CD8-positive, alpha-beta memory T cell (primary cell): ENCODE measurements at places on chromosomes 12 and 14. TPM values are rescaled to one million over a fixed set of nuclear protein-coding genes. Genes with fewer than 3 reads are reported as not detected.

DNA sequence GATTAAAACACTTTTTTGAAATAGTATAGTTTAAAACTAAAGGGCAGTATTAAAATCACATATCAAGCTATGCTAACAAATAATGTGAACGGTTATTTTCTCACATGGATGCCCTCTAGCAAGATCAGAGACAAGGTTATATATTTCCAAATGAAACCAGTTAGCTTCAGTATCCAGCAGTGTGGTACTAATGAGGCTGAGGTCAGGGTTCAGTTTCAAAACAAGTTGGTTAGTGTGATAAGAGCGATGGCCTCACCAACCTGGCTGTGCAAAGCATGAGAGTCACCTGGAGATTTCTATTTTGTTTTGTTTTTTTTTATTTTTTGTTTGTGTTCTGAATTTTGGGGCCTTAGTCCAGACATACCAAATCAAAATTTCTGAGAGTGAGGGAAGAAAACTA lies 352.2 kb upstream of the KITLG start:
- H3K4me1 ChIP-seq = no peaks in the 10 kb centered on the region
- no peaks in the 10 kb centered on the region for H3K36me3 ChIP-seq
- DNase-seq = no peak
- no peak overlapping the region for H3K27ac ChIP-seq
- H3K27me3 ChIP-seq = no peaks in the 10 kb centered on the region

GRCh38 chr14:85071447-85071846 lies 458.5 kb upstream of the FLRT2 start:
- no peaks in the 10 kb centered on the region for H3K36me3 ChIP-seq
- H3K4me1 ChIP-seq = no peaks in the 10 kb centered on the region
- no peak overlapping the region for H3K4me3 ChIP-seq

GRCh38 chr12:54723379-54724256 lies 75.5 kb upstream of the DCD start:
- no peaks in the 10 kb centered on the region for H3K27me3 ChIP-seq
- no peaks in the 10 kb centered on the region for H3K36me3 ChIP-seq
- peaks cover 3% of the 10 kb centered on the region for H3K4me1 ChIP-seq

GRCh38 chr14:22471545-22472121 lies 117.4 kb downstream of the DAD1 start:
- DNase-seq = no peak
- no peak overlapping the region for H3K4me3 ChIP-seq
- no peak overlapping the region for H3K27ac ChIP-seq
- no peaks in the 10 kb centered on the region for H3K36me3 ChIP-seq
- no peaks in the 10 kb centered on the region for H3K4me1 ChIP-seq

DNA sequence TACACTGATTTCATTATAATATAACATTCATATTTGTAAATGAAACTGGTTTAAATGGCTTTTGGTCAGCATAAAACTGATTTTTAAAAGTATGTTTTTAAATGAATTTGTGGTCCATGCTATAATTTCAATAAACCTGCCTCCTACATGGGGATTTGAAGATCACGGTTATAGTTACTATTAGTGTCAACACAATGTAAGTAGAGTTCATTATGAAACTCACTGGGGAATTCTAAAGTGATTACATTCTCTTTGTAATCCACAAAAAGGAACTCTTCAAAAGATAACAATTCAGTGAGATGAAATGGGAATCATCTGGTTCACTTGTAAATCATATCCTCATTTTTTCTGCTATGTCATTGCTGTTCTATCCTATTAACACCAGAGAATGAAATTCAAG lies 204.5 kb upstream of the G2E3 start:
- no peak overlapping the region for H3K4me3 ChIP-seq
- H3K4me1 ChIP-seq = no peaks in the 10 kb centered on the region
- H3K27me3 ChIP-seq = no peaks in the 10 kb centered on the region
- no peak overlapping the region for H3K27ac ChIP-seq

GRCh38 chr12:6827437-6827911 lies 733 bp upstream of the P3H3 start:
- no peak overlapping the region for H3K4me3 ChIP-seq
- no peak for DNase-seq
- H3K4me1 ChIP-seq = peaks cover 11% of the 10 kb centered on the region
- H3K27me3 ChIP-seq = peaks cover 20% of the 10 kb centered on the region
- no peaks in the 10 kb centered on the region for H3K36me3 ChIP-seq

RHEBL1 gene
- total RNA-seq = 10.1 TPM

KRT73 gene
- total RNA-seq = not detected
